ENCODE measurements at places on chromosomes 7 and 10.

- DNase-seq: no peak
These were observed 46.1 kb downstream of the ITGB8 start for GRCh38 chr7:20376796-20377195.

DNA sequence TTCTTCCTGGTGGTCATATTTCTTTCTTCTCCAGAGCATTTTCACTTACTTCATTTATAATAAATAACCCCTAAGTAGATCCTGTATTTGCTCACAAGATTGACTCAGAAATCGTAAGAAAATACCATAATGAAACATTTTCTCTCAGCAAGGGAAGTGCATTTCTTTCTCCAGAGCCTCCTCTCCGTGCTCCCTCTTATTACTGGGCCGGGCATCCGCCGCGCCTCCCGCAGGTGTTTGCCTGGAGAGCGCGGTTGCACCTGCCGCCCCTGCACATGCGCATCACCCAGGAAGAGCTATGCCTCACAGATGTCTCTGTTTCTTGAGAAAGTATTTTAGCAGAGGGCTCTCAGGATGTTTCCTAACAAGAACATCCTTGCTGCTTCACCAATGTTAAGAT is 509.2 kb downstream of the TCERG1L start:
- no peak for DNase-seq

DNA sequence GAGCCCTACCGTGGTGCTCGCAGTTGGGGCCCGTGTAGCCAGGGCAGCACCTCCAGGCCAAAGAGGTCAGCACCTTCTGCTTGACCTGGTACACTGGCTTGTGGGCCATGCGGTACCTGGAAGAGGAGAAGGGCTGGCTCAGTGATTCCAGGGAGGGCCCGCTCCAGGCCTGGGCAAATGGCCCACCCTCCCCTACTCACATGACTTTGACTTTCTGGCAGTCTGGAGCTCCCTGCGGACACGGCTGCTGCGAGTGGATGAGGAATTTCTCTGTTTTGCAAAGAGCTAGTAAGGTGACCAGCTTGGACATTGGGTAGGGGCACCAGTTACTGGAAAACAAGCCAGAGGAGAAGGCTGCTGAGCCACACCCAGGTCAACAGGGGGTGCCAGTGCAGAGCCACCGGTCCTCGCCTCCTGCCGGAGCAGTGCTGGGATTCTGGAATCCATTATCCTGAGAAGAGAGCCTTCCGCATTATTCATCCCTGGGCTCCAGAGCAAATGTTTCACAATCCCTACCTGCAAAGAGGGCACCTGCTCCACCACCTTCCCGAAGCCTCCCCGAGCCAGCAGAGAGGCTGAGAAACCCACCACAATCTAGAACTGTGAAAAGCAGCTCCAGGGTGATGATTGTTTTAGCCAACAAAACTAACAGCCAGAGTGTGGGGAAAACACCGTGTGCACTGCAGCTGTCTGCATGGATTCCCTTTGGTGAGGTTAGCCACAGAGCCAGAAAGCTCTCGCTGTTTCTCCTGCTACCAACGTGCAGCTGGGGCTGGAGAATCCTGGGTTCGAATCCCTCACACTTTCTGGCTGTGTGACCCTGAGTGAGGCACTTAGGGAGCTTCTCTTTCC is 11.8 kb downstream of the MMRN2 start:
- no peak for DNase-seq

- DNase-seq: no peak
These were observed 1.4 kb downstream of the HTRA1 start for GRCh38 chr10:122462533-122463465.

GRCh38 chr7:425794-426188 is 93.9 kb downstream of the PDGFA start:
- no peak for DNase-seq

DNA sequence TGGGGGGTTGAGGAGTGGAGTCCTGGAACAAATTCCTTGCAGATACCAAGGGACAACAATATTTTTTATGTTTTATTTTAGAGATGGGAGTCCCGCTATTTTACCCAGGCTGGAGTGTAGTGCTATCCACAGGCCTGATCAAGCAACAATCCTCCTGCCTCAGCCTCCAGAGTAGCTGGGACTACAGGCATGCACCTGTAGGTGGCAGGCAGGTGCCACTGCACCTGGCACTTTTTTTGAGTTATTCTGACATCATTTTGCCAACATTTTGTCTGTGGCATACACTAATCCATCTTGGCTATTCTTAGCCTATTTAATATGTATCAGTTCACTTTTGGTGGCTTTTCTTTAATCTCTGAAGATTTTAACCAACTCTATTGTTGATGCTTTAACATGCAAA is 317.8 kb upstream of the MTPN start:
- no peak for DNase-seq

GRCh38 chr10:11205030-11205772 is 187.5 kb downstream of the CELF2 start:
- no peak for DNase-seq

- no peak for DNase-seq
These were observed 120.9 kb downstream of the PKD1L1 start for GRCh38 chr7:47827351-47827756.

DNA sequence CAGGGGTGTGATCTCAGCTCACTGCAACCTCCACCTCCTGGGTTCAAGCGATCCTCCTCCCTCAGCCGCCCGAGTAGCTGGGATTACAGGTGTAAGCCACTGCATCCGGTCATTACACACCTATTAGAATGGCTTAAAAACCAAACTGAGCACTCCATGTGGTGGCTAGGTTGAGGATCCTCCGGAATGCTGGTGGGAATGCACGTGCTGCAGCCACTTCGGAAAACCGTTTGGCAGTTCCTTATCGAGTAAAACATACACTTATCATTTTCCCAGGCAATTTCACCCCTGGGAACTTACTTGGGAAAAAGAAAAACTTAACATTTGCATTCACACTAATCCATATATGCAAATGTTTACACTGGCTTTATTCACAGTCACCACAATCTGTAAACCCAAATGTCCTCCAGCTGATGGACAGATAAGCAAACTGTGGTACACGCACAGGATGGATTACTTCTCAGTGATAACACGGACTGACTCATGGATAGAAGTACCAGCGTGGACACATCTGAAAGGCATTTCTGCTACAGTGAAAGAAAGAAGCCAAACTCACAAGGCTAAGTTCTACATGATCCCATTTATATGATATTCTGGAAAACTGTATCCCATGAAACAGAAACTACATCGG is 20.4 kb downstream of the RFC2 start:
- no peak for DNase-seq

GRCh38 chr10:95841661-95842498 is 65.9 kb upstream of the CC2D2B start:
- no peak for DNase-seq

DNA sequence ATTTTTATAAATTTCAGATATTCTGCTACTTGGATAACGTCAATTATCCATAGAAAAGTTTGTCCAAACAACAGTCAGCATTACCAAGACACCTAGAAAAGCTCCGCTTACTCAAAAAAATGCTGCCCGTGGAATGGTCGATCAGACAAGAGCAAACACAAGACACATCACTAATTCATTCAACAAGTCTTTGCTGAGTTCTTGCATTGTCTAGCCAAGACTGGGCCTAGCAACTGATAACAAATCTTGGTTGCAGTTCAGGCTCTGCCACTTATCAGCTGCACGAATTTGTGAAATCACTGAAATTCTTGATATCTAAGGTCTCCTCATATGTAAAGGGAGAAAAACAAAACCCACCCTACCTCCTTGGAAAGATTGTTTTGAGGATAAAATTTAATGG is 168.3 kb downstream of the AKR1D1 start:
- DNase-seq: no peak

DNA sequence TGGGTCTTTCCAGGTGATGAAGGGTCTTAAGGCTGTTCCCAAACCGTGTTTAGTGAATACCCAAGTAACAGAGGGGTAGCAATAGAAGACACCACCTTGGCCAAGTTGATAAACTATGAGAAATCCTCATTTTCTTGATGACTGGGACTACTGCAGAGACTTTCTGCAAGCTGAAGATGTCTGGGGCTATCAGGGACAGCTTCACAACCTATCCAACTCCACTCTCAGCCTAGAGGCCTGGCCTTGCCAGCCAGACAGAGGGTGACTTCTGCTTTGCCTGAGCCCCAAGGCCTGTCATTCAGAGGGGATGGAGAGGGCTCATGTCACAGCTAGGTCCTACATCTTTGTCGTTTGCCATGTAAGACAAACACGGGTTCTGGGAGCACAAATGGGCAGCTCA is 255.9 kb upstream of the GRB10 start:
- DNase-seq: no peak

GRCh38 chr7:30791114-30791513 is 19.9 kb downstream of the MINDY4 start:
- no peak for DNase-seq

DNA sequence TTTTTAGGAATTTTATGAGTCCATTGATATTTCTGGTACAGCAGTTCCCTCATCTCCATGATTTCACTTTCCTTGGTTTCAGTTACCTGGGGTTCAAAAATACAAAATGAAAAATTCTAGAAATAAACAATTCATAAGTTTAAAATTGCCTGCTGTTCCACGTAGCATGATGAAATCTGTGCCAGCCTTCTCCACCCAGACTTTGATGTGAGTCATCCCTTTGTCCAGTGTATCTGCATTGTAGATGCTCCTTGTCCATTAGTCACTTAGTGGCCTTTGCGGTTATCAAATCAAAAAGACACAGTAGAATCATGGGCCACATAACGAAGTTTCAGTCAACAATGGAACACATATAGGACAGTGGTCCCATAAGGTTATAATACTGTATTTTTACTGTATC is 286.9 kb downstream of the PTEN start:
- DNase-seq: no peak

DNA sequence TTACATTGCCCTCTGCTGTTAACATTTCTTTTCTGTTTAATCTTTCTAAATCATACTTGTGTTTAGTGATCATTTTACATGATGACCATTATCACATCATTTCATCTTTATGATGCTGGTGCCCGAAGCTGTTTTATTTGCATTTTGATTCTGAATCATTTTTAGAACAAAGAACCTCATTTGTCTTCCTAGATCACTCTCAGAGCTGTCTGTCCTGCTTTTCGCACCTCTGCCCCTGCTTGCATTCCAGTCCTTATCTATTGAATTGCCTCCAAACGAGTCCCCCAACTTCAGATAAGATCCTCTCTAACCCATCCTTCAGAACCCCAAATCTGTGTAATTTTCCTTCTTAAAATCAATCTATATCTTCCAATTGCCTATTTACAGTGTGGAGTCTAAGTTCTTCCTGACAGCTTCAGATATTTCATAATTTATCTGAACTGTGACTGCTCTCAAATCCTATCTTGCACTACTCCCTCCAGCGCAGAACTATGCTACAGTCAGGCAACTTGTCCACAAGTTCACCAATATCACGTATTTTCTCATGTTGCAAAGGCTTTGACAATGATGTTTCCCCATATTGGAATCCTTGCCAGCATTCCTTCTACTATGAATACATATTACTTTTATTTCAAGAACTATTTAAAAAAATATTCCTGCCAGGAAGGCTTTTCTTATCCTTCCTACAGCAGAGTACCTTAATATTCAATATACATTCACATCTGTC is 346.5 kb upstream of the CACNA2D1 start:
- no peak for DNase-seq

DNA sequence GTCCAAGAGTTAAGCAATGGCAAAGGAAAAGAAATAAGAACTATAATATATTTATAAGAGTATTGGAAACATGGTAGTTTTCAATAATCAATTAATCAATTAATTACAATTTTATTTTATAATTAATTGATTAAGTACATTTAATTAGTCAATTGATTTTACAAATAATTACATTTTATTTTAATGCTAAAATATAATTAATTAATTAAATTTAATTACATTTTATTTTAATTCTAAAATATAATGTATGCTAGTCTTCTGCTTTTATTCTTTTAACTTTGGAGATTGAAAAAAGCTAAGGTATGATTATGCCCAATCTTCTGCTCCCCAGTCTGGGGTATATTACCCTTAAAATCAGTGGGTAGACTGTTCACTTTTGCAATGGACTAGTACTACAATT is 686.8 kb upstream of the LRRTM3 start:
- no peak for DNase-seq

- DNase-seq: no peak
These were observed 35.4 kb downstream of the CPED1 start for GRCh38 chr7:121023683-121024511.

DNA sequence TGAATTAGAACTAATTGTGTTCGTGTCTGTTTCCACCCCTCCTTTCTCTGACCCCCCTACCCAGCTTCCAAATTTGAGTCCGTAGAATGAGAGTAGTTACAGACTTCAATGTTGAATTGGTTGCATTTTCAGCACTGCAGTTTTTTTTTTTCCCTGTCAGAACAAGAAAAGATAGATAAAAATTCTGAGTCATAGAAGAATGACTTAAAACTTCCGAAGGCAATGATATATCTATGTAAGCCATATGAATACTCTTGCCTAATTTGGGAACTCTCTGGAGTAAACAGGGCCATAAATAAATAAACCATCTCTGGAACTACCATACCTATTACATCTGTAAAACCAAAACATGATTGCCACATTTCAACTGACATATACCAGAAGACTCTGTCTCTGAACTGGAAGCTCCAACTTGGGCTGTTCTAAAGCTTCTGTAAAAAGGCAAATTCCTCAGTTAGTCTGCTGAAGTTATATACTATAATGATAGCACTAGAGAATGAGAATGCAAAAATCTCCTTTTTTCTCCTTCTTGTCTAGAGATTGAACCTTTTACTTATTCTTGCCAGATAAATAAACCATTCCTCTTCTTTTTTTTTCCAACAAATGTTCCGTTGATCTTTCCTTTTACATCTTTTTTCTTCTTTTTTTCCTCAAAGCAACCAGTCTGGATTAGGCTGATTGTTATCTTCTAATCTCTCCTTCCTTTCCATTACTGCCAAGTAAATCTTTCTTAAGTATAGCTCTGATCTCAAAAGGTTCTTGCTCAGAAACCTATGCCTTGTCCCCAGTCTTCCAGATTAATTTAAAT is 23.5 kb downstream of the VCL start:
- DNase-seq: no peak

DNA sequence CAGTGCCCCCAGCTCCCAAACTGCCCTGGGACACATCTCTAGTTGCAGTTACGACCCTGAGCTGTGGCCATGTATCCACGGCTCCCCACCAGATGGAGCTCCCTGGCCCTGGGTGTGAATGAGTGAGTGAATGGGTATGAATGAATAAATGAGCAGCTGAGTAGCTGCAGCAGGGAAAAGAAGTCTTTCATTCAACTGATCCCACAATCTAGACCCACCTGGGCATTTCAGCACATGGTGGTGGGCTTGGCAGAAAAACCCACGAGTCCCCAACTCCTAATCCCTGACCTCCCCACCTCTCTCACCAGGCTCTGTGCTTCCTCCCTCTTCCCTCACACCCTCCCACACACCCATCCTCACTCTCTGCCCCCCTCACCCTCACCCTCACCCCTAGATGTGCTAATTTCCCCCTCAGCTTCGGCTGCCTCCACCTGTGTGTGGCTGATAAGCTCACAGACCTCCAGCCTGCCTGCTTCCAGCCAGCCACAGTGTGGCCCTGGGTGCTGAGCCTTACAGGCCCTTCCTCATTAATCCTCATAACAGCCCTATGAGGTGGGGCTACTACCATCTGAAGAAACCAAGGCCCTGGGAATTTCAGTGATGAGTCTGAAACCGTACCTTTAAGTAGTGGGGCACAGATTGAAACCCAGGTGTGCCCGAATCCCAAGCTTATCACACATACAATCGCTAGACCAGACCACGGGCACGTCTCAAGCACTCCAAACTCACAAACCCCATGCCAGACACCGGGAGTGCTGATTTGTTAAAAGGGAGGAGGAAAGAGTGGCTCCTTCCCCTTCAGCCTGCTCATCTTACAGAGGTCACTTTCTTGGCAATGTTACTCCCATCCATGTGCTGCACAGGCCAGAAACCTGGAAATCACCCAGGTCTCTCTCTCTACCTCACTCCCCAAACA is 2.2 kb upstream of the ATP6V1F start:
- no peak for DNase-seq

- no peak for DNase-seq
These were observed 123.0 kb upstream of the ADARB2 start for GRCh38 chr10:1860351-1860750.
